NCI-H2171 (cell line): ENCODE measurements at places on chromosomes 6 and 20.

- no peak for DNase-seq
These were observed 23.9 kb upstream of the FAM83C start for GRCh38 chr20:35316086-35316485.

- no peak for DNase-seq
These were observed 45.4 kb downstream of the CEP162 start for GRCh38 chr6:84182001-84182400.

DNA sequence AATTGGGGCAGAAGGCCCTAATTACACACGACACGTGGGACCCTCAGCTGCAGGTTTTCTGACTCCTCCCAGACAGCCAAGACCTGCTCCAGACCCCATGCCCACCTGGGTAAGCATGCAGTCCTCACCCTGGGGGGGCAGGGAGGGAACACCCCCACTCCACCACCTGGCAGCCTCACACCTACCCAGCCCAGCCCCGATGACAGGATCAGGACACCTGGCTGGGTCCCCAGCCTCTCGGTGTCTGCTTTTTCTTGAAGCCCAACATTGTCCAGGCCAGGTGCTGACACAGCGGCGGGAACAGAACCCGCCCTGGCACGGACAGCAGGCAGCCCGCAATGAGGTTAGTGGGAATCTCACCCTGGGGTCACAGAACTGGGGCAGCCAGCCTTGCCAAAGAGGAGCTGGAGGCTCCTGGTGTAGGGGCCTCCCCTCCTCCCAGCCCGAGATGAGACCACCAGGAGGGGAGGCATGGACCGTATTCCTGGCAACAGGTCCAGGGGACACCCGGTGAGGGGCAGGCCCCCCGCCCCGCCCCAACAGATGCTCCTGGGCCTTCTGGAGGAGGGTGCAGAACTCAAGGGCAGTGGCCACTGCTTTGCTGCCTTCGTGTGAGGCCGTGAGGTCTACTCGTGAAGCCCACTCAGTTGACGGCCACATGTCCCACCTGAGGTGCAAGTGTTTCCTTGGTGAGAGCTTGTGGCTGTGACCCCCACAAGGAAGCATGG, 103.8 kb downstream of the DLL1 start:
- DNase-seq: peak; percentile 10

DNA sequence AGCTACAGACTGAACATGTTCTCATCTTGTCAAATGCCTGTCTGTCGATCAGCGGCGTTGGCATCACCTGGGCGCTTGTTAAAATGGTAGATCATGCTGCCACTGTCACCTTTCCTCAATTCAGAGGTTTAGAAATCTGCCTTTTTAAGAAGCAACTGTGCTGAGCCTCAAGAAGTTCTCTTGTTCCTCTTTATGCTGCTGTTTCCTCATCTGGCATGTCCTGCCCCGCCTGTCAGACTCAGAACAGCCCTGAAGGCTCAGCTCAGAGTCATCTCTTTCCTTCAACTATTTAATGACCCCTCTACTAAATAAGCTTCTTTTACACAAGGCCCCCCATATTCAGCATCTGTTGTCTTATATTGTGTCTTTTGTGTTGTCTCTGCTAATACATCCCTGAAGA, 368.2 kb downstream of the EPM2A start:
- no peak for DNase-seq

DNA sequence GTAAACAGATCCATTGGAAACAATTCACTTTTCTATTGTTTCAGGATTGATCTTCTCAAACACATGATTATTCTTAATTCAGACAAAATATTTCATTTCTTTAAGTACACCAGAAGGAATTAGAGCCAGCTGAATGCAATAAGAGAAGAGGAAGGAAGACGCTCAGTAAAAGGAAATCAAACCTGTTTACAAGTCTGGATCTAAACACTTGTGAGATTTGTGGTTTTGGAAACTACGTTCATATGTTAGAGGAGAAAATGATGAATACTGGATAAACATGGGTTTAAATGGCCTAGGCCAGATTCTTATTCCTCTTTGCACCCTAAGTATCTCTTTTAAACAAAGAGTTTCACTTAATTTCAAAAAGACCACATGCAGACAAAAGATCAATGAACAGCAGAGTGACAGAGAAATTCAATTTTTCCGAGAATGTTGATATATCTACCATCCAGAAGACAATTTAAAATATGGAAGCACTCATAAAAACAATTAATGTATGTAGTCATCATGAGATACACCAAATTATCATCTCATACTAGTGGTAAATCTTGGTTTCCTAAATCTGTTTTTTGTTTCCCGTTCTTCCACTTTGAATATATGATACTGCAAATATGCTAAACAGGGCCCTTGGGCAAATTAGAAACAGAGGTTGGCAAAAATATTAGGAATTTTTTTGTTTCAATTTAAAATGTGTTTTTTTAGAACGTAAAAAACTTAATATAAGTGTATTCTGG, 703.5 kb upstream of the CITED2 start:
- no peak for DNase-seq

GRCh38 chr6:5191722-5192121, 69.0 kb downstream of the LYRM4 start:
- DNase-seq: no peak

GRCh38 chr6:53257533-53257932, 91.2 kb downstream of the ELOVL5 start:
- DNase-seq: no peak

- DNase-seq: no peak
These were observed 117.0 kb downstream of the HIVEP2 start for GRCh38 chr6:142827991-142828390.

- DNase-seq: no peak
These were observed 135.0 kb downstream of the CEBPB start for GRCh38 chr20:50325651-50326050.

- DNase-seq: no peak
These were observed 8.3 kb downstream of the KIF3B start for GRCh38 chr20:32285621-32286371.

- no peak for DNase-seq
These were observed 74.9 kb downstream of the ZDHHC14 start for GRCh38 chr6:157455731-157456523.

- no peak for DNase-seq
These were observed at the start of gene PNPLA1 for GRCh38 chr6:36269834-36270705. Gene PNPLA1 (plus strand): TSS chr6:36270060. CDS start chr6:36270460, 400 bp downstream.

DNA sequence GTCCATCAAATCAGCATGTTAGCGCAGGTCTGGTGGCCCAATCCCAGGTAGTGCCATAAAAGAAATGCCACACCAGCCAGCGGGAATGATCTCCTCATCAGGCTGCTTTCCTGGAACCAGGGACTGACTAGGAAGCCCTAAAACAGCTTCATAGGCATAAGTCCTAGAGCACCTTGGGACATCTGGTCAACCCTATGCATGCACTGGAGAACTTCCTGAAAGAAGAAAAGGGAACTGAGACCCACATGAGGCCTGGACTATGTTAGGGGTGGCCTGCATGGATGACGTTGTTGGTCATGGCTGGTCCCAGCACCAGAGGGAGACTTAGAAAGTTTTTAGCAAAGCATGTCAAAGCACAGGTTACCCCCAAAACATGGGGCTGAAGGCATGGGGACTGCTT, 7.6 kb upstream of the KCNK16 start:
- no peak for DNase-seq

- no peak for DNase-seq
These were observed 58.3 kb upstream of the GNRH2 start for GRCh38 chr20:2984956-2985661.

- no peak for DNase-seq
These were observed 6.3 kb downstream of the BNIP5 start for GRCh38 chr6:36330366-36330765.

DNA sequence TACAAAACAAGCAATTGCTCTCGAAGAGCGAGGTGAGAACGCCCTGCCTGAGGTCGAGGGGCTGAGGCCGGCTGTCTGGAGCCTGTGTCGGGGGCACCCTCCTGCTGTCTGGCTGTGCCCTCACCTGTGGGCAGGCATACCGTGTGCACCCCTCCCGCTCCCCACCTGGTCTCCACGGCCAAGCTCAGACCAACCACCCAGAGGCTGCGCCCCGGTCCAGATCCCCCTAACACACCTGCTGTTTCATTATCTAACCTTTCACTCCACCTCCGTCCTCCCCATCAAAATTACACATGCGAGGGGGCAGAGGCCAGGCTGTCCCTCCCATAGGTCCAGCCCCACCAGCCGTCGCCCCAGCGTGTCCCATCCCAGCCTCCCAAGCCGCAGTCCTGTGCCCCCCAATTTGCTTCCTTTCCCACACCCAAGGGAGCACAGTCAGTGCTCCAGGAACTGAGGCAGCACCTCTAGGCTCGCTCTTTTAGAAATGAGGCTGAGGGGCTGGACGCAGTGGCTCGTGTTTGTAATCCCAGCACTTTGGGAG, 35.2 kb downstream of the NTSR1 start:
- no peak for DNase-seq

GRCh38 chr20:34525709-34526416, 9.6 kb downstream of the DYNLRB1 start:
- DNase-seq: no peak

- no peak for DNase-seq
These were observed 171.8 kb upstream of the BMP2 start for GRCh38 chr20:6595704-6596103.

GRCh38 chr6:110285306-110286060, 72.7 kb downstream of the METTL24 start:
- no peak for DNase-seq

GRCh38 chr20:59151820-59152219, 11.8 kb upstream of the ZNF831 start:
- DNase-seq: no peak

DNA sequence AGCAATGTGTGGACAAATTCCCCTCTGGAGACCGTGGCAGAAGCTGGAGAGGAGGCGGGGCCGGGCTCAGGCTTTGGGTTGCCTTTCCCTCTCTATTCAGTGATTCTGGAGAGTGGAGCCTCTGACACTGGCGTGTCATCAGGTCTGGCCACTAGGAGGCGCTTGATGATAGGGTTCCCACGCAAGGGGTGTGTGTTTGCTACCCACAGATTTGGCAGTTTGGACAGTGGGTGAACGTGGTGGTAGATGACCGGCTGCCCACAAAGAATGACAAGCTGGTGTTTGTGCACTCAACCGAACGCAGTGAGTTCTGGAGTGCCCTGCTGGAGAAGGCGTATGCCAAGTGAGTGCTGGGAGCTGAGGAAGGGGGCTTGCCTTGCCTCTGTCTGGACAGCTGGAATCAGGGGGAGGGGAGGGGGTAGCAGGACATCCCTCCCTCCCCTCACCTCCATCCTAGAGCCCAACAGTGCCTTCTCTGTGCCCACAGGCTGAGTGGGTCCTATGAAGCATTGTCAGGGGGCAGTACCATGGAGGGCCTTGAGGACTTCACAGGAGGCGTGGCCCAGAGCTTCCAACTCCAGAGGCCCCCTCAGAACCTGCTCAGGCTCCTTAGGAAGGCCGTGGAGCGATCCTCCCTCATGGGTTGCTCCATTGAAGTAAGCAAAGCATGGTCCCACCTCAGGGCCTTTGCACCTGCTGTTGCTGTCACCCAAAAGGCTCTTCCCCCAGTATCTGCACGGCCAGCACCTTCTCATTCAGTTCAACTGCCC, 14.3 kb downstream of the CAPN11 start:
- DNase-seq: peak; percentile 25
